Renal cortical epithelial cell (primary cell): ENCODE measurements at places on chromosomes 5 and 9. TPM values are rescaled to one million over a fixed set of nuclear protein-coding genes. Genes with fewer than 3 reads are reported as not detected.
A peak's percentile ranks its signal among the peaks of the same experiment; 100 is the strongest.

GRCh38 chr9:130660683-130661450 lies 3.5 kb upstream of the PRDM12 start:
- DNase-seq: no peak

DNA sequence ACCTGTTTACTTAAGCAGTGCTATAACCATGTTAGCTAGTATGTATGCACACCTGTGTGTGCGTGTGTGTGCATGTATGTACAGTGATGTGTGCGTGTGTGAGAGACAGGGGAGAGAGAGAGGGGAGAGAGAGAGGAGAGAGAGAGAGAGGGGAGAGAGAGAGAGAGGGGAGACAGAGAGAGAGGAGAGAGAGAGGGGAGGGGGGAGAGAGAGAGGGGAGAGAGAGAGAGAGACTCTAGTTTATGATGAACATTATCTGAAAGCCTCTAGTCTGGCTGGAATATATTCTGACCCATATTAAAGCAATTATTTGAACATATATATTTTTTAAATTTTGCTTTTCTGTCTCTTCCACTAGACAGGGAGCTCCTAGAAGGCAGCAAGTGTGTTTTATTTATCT lies 117.5 kb upstream of the CPEB4 start:
- DNase-seq: no peak

The CDC25C gene
- 0.35 and 2.6 TPM in 2 replicates for total RNA-seq

- DNase-seq: no peak
Observed at GRCh38 chr9:92406477-92406876, 2.1 kb upstream of the OGN start.

DNA sequence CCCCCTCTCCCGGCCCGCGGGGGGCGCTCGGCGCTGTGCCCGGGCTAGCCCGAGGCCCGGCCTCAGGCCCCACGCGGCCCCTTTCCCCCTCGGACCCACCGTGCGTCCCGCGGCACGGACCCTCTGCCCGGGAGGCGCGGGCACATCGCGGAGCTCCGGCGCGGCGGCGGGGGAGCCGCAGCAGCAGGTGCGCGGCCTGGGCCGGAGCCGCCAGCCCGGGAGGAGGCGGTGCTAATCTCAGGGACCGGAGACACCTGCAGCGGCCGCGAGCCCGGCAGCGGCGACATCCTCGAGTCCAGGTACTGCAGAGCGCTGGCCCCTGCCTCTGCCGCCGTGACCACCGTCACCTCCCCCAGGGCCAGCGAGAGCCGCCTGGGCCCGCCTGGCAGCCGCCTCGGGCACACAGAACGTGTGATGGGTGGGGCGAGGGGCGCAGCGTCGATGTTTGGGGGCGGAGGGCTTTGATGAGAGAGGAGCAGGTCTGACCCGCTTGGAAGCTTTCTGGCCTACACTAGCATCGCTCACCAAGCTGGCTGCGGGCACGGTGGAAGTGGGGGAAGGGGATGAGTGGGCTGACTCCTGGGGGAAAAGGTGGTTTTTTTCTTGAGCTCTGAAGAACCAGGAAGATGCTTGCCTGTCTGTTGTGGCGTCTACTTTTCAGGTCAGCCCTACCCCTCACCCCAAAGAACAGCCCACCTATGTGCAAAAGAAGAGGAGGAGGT lies 524 bp downstream of the CYFIP2 start:
- no peak for DNase-seq

DNA sequence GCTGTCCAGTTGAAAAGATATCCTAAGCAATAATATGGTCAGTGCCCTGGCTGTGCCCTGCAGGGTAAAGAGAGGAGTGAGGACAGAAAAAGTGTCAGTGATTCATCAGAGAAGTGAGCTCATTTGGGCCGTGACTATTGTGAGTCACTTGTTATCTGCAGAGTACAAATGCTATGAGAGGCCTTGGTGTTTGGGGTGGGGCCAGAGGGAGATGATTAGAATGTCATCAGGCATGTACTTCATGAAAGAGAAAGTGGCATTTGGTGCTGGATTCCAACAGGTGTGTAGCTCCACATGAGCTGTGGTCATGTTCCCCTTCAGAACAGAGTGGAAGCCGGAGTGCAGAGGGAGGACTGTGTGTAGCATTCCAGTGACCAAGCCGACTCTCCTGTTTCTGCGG lies 174.1 kb downstream of the KDM4C start:
- DNase-seq: peak; percentile 79

The IL4 gene
- total RNA-seq: not detected in 2 replicates

- peak; percentile 31 for DNase-seq
Observed at GRCh38 chr5:58972301-58972700, 389.4 kb downstream of the RAB3C start.

- no peak for DNase-seq
Observed at GRCh38 chr5:155150012-155150411, 136.5 kb downstream of the KIF4B start.

DNA sequence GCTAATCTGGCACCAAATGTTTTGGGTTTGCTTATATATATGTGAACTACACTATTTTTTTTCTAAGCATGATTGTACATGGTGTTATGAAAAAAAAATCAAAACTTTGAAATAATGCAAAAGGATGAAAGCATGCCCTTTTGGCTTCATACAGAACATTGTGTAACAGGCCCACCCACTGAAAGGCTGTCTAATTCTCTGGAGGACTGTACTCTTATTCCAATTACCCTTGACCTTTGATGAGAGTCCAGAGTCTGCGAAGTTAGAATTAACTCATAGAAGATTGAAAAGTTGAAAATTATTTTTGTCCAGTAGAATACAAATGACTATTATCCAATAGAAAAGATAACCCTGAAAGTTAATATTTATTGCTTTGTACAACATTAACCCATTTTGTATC lies 117.4 kb downstream of the ADAMTS12 start:
- DNase-seq: no peak

The AMBP gene
- total RNA-seq: 3.1 and 9.4 TPM in 2 replicates

GRCh38 chr9:26677965-26678706 lies 214.5 kb downstream of the CAAP1 start:
- no peak for DNase-seq

The SLC1A1 gene
- 39.1 and 39.5 TPM in 2 replicates for total RNA-seq
